NCI-H2081 treated with DMSO at 0.1 percent for 48 hours (cell line): ENCODE measurements at places on chromosomes 13 and 19.
A peak's percentile ranks its signal among the peaks of the same experiment; 100 is the strongest.

DNA sequence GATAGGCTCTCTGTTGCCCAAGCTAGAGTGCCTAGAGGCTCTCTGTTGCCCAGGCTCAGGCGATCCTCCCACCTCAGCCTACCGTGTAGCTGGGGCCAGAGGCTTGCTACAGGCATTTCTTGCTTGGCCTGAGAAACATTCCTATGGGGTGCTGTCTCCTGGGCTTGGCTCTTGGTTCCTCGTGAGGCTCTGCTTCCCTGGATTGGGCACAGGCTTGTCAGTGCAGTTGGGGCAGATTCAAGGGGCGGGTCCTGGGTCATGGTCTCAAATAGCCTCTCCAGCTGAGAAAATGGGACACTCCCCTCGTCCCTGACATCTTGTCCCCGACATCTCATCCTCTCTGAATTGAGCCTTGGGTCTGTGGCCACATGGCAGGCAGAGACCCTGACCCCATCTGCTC lies 4.9 kb downstream of the TSSK6 start:
- no peak for DNase-seq

- no peak for DNase-seq
Observed at GRCh38 chr13:107102676-107103075, 534.7 kb upstream of the ARGLU1 start.

DNA sequence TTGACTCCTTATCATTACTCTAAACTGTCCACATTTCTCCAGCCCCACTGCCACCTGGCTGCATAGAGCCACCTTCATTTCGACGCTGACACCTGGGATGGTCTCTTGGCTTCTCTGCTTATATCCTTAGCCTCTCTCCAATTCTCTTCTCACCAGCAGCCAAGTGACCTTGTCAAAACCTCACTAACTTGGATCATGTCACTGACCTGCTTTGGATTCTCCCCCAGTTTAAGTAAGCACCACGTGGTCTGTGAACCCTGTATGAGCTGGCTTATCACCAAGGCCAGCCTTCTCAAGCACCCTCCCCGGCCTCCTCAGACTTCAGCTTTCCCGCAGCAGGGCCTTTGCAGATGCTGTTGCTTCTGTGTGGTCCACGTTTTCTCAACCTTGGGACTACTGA lies 12.3 kb upstream of the GGACT start:
- no peak for DNase-seq

DNA sequence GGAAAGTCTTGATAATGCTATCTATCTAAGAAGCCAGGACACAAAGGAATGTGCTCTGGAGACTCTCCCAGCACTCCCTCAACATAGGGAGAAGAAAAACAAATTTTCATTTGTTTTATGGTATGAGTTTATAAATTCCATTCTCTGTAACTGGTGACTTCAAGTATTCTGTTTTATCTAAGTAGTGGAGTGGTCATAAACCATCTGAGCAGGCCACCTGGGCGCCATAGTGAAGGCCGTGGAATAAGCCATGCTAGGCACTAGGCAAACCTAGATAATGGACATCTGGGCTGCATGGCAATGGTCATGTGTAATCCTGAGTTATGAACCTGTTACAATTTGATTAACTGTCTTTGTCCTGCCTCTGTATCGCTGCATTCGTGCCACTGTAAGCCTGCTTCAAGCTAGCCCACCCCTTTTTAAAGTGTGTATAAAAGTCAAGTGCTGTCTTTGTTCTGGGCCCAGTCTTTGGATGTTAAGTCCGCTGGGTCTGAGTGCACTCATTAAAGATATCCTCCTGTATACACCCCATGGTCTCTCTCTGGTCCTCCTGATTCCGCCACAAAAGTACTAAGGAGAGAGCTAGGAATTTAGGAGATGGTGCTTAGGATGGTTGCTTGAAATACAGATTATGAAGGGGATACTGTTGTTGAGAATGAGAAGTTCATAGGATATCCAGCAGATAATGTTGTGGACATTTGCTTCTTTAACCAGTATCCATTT lies 13.2 kb downstream of the GTF2F2 start:
- no peak for DNase-seq

GRCh38 chr13:99230991-99231390 lies 27.2 kb downstream of the GPR18 start:
- no peak for DNase-seq

DNA sequence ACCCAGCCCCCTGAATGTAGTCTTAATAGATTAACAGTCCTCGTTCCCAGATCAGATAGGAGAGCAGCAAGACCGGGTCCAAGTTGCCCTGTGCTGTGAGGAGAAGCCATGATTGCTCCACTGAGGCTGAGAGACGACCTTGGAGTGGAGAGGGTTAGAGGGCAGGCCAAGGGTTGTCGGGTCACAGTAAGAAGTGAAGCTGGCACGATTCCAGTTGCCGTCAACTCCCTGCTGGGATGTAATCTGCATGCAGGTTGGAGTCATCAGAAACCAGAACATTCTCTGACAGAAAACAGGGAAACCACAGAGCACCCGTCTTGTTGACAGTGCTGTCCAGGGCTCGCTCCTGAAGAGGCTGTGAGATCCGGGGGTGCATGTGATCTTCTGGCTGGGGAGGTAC lies 19.0 kb upstream of the ATP11A start:
- DNase-seq: no peak

DNA sequence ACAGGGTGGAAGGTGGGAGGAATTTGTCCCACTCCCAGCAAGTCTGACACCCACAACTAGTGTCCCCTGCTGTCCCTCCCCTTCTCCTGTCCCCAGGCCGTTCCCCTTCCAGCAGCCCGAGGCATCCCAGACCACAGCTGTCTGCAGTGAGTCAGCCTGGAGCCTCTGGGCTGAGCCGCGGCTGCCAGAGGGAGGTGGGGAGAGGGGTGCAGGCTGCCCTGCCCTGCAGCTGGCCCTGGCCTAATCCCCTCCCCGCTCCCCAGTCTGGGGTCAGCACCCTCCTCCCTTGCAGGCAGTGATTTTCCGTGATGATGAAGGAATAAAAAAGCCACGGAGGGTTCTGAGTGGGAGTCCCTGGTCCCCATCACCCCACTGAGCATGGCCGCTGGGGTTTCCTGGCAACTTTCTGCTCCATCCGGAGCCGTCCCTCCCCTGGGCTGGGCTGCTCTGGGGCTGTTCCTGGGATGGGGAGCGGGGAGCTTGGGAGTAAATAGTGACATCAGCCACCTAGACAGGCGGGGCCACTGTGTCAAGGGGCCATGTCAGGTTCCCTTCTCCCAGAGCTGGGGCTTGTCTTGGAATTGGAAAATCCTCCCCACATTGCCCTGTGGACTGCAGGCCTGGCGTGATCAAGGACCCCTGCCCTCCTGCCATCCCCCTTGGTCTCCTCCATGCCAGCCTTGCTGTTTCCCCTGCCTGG lies 16.8 kb downstream of the SPC24 start:
- no peak for DNase-seq

- peak; percentile 10 for DNase-seq
Observed at GRCh38 chr19:37902668-37903067, 3.7 kb downstream of the WDR87 start.

DNA sequence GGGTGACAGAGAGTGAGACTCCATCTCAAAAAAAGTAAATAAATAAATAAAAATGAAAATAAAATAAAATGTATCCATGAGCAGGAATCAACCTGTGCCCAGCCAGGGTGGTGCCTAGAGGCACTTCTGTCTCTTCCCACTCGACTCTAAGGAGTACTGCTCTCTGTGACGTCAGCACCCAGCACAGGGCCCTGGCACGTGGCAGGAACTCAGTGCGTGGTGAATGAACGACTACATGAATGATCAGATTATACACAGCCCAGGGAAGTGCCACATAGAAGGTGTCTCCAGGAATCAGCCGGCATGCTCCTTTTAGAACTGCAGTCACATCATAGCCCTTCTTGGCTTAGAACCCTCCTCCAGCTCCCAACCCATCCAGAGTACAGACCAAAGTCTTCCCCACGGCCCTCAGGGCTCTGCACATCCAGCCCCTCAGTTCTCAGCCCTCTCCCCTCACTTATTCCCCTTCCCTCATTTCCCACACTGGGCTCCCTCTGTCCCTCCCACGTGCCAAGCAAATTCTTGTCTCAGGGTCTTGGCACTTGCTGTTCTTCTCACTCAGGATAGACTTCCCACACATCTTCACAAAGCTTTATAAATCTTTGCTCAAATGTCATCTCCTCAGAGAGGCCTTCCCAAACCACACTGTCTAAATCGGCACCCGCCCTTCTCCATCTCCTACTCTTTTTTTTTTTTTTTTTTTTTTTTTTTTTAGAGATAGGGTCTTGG lies 4.2 kb downstream of the CLIP3 start:
- DNase-seq: no peak

DNA sequence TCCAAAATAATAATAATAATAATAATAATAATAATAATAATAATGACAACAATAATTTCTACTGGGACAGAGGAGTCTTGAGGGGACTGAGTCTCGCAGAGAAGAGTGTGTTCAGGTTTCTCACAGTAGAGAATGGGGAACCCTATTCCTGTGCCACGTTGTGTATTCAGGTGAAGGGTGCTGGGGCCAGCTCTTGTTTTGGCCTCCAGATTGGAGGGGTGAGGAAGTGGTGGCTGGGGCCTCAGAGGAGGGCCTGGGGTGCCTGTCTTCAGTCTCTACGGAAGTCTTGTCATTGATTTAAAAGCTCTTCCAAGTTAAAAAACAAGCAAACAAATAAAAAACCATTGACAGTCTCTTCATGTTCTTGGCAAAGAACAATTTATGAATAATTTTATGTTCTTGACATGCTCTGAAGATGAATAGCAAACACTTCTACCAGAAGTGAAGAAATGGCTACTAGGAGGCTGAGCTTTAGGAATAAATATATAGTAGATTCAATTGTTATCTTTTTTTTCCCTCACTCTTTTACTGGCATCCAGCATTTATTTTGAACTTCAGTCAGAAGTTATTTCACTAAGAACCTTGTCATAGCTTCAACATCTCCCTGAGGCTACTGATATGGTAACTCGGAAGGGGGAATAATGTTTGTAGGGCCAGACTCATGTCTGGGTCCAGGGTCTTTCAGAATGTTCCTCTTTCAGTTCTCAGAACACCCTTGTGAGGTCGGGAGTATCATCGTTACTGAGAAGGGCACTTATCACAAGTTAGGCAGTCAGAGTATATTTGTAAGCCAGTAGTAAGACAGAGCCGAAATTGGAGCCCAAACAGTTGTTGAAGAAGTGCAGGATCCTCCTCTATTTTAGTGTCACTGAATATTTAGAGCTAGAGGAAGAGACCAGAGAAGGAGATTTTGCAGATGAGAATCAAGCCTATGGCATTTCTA lies 13.1 kb downstream of the LRCH1 start:
- no peak for DNase-seq

DNA sequence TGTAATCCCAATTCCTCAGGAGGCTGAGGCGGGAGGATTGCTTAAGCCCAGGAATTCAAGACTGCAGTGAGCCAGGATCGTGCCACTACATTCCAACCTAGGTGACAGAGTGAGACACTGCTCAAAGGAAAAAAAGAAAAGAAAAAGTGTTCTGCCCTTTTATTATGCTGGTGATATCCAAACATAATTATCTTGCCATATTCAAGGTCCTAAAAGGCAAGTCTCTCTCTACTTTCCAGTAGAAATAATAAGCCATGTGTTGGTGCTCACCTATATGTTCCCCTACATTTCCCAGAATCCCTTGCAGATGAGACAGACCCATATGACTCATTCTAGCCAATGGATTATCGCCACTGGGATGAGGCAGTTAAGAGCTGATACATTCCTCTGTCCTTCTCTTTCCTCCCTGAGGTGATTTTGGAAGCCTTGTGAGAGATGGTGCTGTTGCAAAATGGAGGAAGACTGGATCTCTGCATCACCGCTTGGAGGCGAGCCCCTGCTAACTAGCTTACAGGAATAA lies 58.3 kb upstream of the MRI1 start:
- DNase-seq: no peak

GRCh38 chr19:38182536-38183210 lies 41.3 kb downstream of the DPF1 start:
- no peak for DNase-seq

- no peak for DNase-seq
Observed at GRCh38 chr13:79935121-79935520, 405.8 kb downstream of the SPRY2 start.

DNA sequence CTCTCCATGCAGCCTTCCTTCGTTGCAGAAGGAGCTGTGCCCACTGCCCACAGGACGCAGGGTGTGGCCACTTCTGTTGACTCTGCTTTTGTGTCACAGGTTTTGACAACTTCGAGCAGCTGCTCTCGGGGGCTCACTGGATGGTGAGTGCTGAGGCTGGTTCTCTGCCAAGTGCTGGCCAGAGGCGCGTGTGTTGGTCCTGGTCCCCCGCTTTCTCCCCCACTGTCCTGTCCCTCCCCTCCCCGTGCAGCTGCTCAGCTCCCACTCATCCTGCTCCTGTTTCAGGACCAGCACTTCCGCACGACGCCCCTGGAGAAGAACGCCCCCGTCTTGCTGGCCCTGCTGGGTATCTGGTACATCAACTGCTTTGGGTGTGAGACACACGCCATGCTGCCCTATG lies 10.6 kb upstream of the PDCD2L start:
- DNase-seq: no peak
